ENCODE measurements at places on chromosomes 5 and 9. TPM values are rescaled to one million over a fixed set of nuclear protein-coding genes. Genes with fewer than 3 reads are reported as not detected.

The PCDHA9 gene
- total RNA-seq = 0.07 TPM

The PRRC1 gene
- 66.4 TPM for total RNA-seq

The PAX5 gene
- total RNA-seq = 0.03 TPM

The TTC16 gene
- 0.05 TPM for total RNA-seq

The HTR1A gene
- not detected for total RNA-seq

The GPR21 gene
- not detected for total RNA-seq

The PAEP gene
- not detected for total RNA-seq

The GNA14 gene
- not detected for total RNA-seq

The DDX41 gene
- 153 TPM for total RNA-seq

The ZNF354C gene
- total RNA-seq = not detected

The PCDHA1 gene
- 0.02 TPM for total RNA-seq

The MSX2 gene
- total RNA-seq = 0.36 TPM

The PJA2 gene
- total RNA-seq = 53.9 TPM

The ARHGEF39 gene
- total RNA-seq = 3.6 TPM

The LURAP1L gene
- 6.6 TPM for total RNA-seq

The ENTREP1 gene
- total RNA-seq = 1.7 TPM

The JADE2 gene
- 20.7 TPM for total RNA-seq

The IL13 gene
- not detected for total RNA-seq

The SLC36A3 gene
- not detected for total RNA-seq

The PTPN3 gene
- 7.8 TPM for total RNA-seq

The DAB2IP gene
- total RNA-seq = 19.1 TPM

The LRRC19 gene
- not detected for total RNA-seq

The DPYSL3 gene
- total RNA-seq = 485 TPM

The MRPL22 gene
- total RNA-seq = 58.5 TPM

The SURF4 gene
- total RNA-seq = 391 TPM

The SLC38A9 gene
- 33.1 TPM for total RNA-seq

The CCNG1 gene
- 193 TPM for total RNA-seq

The SAXO1 gene
- not detected for total RNA-seq

The C9orf153 gene
- not detected for total RNA-seq

The RCL1 gene
- 10.3 TPM for total RNA-seq

The SMIM33 gene
- not detected for total RNA-seq

The PCDHGB5 gene
- 0.10 TPM for total RNA-seq

The CBY3 gene
- total RNA-seq = not detected

The CDH6 gene
- not detected for total RNA-seq
